Fibroblast of pulmonary artery (primary cell): ENCODE measurements at places on chromosomes 2 and 18.

GRCh38 chr18:76967721-76968472 lies 145.5 kb downstream of the ZNF236 start:
- no peak for DNase-seq

GRCh38 chr18:74137920-74138538 lies 9.6 kb downstream of the FBXO15 start:
- DNase-seq, result no peak

- no peak for DNase-seq
Observed at GRCh38 chr2:230124757-230125431, 56.2 kb upstream of the SLC16A14 start.

GRCh38 chr2:47016172-47016913 lies 100.7 kb upstream of the MCFD2 start:
- DNase-seq, result peak; percentile 60

- no peak for DNase-seq
Observed at GRCh38 chr2:42834161-42834560, 41.8 kb upstream of the HAAO start.

- no peak for DNase-seq
Observed at GRCh38 chr2:11309706-11310105, 34.7 kb downstream of the ROCK2 start.

DNA sequence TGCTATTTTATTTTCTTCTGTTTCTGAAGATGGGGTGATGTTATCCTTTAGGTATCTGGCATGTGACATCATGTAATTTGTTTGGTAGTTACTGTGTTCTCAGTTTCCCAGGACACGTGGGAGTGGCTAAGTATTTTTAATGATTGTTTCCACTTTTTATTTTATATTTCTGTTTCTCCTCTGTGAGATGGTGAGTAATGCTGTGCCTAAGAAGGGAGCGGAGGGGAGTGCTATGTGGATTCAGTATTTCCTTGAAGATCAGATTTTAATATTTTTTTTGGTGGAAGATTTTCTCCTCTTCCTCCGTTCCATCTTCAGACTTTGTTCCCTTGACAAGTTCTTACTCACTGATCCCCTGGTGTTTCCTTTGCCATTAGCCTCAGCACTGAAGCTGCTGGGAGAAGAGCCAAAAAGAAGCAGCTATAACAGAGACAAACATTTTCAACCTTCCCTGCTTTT lies 180.0 kb upstream of the MMADHC start:
- DNase-seq, result peak; percentile 72

DNA sequence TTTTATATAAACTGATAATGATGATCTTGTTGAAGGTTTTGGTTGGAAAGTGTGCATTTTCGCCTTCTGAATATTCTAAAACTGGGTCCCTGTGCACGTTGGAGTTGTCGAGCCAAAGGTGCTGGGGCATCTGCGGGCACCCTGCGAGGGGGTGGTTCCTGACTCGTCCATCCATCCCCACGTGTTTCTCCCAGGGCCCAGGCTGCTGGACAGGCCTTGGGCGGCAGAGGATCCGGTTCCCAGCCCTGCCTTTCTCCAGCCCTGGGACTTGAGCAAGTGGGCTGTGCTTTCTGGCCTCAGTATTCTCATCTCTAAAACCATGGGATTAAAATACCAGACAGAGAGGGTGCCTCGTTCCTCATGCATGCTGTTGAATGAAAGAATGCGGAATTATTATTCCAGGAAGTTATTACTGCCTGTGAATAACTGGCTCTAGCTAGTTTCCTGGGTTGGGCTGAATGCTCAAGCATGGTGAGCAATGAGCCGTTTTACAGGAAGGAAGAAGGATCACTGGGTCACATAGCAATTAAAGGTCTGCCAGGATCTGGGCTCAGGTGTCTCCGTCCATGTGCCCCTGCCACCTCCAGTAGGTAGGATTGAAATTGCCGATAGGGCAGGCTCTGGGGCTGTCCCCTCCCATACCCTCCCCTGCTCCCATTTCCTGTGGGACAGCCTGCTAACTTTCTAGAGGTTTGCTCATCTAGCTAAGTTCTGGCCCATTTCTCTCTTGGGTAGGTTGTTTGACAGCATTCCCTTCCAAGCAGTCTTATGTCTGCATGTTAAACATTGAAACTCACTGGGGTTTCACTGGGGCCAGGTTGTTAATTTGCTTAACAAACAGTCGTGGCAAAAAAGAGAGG lies 77.2 kb upstream of the HS6ST1 start:
- DNase-seq, result peak; percentile 32

DNA sequence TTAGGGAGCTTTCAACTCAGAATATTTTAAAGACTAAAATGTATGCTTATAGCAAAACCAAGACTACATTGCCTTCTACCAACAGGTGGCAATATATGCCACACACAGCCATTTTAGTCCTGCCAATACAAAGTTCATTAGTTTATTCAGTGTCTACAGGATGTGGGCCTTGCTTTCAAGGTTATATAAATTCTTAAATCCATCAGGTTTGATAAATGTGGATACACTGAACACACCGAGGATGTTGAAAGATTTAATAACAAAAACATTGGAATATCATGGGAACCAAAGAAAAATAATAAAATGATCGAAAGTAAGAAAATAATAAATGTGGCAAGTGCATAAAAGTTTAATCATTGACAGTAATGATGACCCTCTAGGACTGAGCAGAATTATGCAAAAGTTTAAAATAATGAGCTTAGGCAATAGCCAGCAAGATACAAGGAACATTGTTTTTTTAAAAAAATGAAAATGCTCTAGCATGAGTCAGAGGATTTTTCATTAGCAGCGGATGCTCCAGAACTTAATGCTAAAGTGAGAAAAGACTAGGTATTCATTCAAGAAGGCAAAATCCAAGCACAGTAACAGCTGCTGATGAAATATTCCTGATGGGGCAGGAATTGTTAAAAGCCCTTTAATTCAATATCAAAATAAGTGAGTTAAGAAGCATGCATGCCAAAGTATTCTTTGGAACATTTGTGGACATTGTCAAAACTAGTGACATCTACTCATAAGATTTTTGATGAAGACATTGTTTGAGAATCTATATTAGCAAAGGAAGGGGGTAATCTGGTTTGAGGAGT lies 14.2 kb downstream of the SCN9A start:
- peak; percentile 60 for DNase-seq

DNA sequence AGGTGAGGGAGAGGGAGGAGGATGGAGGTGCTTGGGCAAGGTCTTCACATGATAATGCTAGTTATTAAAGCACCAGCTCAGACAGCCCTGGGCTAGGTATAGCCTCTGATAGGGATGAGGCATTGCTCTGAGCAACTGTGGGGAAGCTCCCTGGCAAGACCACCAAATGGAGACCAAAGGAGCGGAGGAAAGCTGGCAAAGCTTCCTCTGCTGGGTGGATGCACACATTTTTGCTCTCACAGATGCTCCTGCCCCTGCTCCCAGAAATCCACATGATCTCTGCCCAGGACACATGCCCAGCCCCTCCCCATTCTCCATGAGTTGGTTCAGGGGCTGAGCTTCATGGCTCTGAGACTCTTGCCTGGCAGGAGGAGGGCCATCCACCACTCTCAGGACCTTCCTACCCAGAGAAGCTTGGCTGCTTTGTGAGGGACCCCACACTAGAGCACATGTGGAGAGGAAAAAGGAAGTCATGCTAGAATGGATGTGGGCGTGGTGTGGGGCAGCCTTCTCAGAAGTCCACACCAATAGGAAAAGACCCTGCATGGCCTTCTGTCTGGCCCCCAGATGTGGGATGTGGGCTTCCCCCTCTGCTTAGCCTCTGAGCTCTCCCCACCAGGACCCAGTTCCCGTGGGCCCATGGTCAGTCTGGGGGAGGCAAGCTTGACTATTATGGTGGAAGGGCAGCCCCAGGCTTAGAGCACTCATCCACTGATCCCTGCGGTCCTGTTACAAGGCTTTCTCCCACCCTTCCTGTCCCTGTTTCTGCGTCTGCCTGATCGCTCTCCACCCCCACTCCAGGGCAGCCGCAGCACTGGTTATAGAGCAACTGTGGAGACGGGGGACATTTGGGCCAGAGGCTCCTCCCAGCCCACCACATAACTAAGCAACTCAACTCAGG lies 10.5 kb upstream of the CYP26B1 start:
- no peak for DNase-seq

DNA sequence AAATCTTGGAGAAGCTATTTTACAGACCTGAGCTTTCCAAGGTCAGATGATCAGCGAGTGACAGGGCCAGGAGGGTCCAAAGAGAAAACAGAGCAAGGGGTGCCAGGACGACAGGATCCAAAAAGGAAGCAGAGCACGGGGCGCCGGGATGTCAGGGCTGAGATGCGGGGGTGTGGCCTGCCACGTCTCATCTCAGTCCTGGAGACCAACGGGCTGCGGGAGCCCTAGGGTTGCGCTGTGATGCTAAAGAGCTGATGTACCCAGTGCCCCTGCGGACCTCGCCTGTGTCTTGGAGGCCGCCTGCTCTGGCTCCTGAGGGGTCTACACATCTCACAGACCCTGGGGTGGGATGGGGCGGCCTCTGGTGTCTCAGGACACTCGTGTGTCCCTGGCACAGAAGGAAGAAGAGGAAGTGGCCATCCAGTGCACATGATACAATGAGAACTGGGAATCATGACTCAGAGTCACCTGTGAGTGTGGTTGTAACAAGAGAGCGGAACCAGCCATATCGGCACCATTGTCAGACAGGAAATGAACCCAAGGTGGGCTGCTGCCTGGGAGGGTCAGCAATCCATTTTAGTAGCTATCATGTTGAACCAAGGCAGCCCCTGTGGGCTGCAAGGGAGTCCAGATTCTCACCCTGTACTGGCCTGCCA lies 97.8 kb downstream of the MYT1L start:
- no peak for DNase-seq

DNA sequence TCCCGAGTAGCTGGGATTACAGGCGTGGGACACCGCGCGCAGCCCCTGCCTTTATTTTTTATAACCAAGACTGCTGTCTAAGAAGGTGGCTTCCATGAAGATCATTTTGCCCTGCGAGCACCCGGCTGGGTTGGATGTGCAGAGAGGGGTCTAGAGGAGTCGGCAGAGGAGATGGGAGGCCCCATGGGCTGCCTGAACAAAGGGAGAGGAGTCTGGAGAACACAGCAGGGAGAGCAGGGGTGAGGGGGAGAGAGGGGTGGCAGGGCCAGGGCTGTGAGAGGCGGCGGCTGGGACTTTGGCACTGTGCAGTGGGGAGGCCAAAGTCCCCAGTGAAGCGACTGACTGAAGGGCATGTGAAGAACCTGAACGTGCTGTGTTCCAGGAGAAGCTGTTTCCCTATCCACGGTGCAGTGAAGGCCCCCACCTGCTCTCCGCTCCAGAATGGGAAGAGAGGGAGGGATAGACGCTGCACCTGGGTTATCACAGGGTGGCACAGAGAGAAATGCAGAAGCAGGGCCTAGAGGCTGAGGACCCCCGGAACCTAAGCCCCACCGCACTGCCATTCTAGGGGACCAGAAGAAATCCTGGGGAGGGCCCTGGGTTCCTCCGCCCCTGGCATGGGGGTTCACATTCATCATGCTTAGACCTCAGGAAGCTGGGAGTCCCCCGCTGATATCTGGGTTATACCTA lies 24.8 kb upstream of the FOSL2 start:
- no peak for DNase-seq

DNA sequence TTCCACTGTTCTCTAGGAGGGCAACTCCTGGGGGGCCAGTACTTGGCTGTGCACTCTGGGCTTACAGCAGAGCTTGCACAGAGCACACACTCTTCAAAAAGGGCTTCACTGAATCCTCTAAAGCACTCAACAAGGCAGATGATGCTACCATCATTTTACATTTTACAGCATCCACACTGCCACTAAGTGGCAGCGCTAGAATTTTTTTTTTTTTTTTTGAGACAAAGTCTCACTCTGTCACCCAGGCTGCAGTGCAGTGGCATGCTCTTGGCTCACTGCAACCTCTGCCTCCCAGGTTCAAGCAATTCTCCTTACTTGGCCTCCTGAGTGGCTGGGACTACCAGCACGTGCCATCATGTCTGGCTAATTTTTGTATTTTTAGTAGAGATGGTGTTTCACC lies 8.6 kb downstream of the AMMECR1L start:
- DNase-seq, result no peak

GRCh38 chr2:64889803-64890202 lies 99.4 kb upstream of the SLC1A4 start:
- no peak for DNase-seq

DNA sequence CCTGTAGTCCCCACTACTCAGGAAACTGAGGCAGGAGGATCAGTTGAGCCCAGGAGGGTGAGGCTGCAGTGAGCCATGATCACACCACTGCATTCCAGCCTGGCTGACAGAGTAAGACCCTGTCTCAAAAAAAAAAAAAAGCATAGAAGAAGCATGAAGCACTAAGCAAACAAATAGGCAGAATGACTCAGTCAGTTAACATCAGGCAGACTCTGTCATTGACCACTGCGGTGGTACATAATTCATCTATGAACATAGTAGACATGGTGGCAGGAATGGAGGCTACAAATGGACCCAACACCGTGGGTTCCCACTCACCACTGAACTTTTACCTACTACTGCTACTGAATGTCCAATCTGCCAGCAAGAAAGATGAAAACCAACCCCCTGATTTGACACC lies 7.6 kb upstream of the ASXL2 start:
- DNase-seq, result peak; percentile 44

DNA sequence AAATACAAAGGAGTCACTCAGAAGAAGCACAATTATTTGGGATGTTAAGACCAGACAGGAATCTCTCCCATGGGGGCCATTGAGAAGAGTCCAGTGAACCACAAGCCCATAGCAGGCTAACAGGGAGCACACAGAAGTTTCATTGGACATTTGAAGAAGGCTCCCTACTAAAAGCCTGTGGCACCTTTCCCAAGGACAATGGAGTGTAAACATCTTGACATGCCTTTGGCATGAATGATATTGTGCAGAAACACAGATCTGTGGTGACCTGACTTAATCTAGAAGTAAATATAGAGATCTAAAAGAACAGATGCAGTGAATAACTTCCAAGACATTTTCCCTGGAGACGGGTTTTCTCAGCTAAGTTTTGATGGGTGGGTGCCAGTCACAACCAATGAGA lies 221.5 kb downstream of the EPHA4 start:
- DNase-seq, result no peak

- DNase-seq, result no peak
Observed at GRCh38 chr2:34401186-34401585, 802.1 kb upstream of the FAM98A start.

DNA sequence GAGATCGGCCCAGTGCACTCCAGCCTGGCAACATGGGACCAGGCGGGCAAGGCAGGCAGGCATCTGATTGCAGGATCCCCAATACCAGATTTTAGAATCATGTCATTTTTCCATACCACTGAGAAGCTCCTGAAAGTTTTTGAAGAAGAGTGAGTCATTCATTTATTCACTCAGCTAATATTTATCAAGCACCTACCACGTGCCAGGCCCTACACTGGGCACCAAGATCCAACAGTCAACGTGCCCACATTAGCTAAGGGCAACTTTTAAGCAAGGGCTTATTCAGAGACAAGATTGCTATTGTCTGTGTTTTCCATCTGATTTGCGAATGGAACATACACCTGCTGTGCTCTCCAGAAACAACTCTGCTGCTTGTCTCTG lies 126.8 kb upstream of the LGALSL start:
- DNase-seq, result no peak

DNA sequence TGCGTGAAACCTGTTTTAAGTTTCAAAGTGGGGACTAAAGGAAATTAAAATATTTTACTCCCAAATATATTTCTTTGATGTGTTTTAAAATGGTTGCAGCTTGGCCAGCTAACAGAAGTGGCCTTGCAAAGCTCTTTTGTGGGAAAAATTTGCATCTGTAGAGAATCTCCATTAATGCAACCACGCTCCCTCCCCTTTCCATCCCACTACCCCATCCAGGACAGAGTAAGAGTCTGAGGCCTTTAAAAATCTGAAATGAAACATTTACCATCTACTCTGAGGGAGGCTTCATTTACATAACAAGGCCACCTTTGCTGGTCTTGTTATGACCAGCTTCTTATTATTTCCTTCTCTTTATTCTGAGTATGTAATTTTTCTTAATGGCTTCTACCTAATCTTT lies 63.5 kb downstream of the STAT4 start:
- no peak for DNase-seq
